Right atrium auricular region (tissue), 2 donors: ENCODE measurements at places on chromosomes 3 and 15. TPM values are rescaled to one million over a fixed set of nuclear protein-coding genes. Genes with fewer than 3 reads are reported as not detected.

GRCh38 chr15:38781196-38781595 lies 216.6 kb upstream of the RASGRP1 start:
- no peaks in the 10 kb centered on the region for H3K27me3 ChIP-seq
- H3K27ac ChIP-seq = no peak overlapping the region
- H3K36me3 ChIP-seq = no peaks in the 10 kb centered on the region

GRCh38 chr3:18758047-18758704 lies 333.0 kb upstream of the SATB1 start:
- H3K4me3 ChIP-seq = no peak overlapping the region
- no peaks in the 10 kb centered on the region for H3K4me1 ChIP-seq
- no peak for DNase-seq
- no peaks in the 10 kb centered on the region for H3K27me3 ChIP-seq

DNA sequence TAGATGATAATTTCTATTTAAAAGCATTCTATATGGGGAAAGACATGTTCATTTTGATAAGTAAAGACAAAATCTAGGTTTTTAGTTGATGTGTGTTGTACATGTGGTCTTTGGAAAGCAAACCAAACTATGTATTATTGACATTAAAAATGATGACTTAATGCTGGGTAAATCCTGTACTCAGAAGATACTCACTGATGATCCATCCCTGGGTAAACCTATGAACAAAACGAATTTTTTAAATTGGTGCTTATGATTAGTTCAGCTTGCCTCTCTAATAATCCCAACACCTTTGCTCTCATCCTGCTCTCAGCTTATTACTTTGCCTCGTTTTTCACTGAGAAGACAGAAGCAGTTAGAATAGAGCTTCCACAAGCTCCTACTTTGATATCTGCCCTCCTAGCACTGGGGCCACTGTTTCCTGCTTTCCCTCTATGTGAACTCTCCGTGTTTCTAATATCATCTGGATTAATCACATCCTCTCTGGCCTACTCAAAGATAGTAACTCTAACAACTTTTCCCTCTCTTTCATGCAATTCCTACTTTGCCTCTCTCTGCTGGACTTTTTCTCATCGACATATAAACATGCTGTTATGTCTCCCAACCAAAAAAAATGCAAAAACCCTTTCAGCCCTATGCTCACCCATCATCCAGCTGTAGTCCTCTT lies 29.3 kb downstream of the RARRES1 start:
- DNase-seq = no peak
- peaks cover 13% of the 10 kb centered on the region for H3K36me3 ChIP-seq
- H3K4me3 ChIP-seq = no peak overlapping the region
- H3K27me3 ChIP-seq = no peaks in the 10 kb centered on the region

- H3K4me1 ChIP-seq = no peaks in the 10 kb centered on the region
- no peaks in the 10 kb centered on the region for H3K27me3 ChIP-seq
- DNase-seq = no peak
- no peak overlapping the region for H3K27ac ChIP-seq
- H3K36me3 ChIP-seq = no peaks in the 10 kb centered on the region
Measured at GRCh38 chr3:186879781-186880180, 37.3 kb downstream of the ADIPOQ start.

- H3K4me3 ChIP-seq = no peak overlapping the region
- DNase-seq = no peak
- no peaks in the 10 kb centered on the region for H3K4me1 ChIP-seq
- H3K36me3 ChIP-seq = no peaks in the 10 kb centered on the region
- H3K27me3 ChIP-seq = no peaks in the 10 kb centered on the region
Measured at GRCh38 chr3:1969281-1969680, 129.4 kb upstream of the CNTN4 start.

DNA sequence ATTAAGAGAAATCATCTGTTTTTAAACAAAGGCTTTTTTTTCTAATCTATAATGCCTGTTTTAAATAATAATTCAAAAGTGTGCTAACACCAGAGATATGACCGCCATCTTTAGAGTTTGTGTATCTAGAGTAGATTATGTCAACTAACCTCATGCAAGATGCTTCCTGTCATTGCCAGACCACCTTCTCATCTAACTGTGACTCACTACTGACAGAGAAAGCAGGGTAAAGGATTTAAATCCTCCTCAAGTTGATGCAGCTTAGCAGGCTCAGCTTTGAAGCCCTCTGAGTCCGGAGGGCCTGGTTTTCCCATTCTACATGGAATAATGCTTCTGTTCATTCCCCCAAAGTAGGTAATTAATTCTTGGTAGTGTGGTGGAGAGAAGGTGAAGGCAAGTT lies 108.5 kb downstream of the ECT2 start:
- no peaks in the 10 kb centered on the region for H3K36me3 ChIP-seq
- no peak overlapping the region for H3K27ac ChIP-seq
- no peaks in the 10 kb centered on the region for H3K4me1 ChIP-seq
- DNase-seq = no peak
- no peak overlapping the region for H3K4me3 ChIP-seq

DNA sequence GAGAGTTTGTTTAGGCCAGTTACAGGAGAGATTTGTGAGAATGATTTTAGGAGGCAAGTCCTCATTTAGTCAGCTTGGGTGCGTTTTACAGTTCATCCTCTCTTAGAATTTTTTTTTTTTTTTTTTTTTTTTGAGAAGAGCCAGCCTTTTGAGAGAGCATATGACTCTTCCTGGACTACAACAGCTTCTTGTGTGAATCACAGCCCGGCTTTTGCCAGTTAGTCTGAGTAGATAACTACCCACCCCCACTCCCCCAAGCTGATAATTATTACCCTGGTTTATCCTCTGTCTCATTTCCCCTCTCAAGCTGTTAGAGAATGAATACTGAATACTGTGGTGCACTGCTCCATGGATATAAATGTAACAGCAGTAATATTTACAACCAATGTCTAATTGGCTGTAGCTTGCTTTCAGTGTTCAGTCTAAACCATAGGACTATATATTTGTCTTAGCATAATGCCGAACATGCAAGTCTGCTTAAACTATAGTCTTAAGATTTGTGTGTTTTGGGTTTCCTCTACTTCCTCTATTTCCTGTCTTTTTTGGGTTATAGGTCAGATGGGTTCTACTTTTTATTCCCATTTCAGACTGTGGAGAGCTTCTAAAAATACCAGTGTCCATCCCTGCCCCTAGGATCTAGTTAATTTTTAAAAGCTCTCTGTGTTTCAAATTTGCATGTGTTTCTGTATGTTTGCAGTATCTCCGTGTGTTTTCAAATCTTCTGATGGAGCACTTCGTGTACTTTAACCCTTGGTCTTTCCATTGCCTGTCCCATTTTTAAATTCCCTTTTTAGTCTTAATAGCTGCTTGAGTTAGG lies 8.0 kb downstream of the CHD2 start:
- peak overlapping the region; percentile 97 for H3K27ac ChIP-seq
- no peaks in the 10 kb centered on the region for H3K27me3 ChIP-seq
- DNase-seq = no peak
- H3K36me3 ChIP-seq = no peaks in the 10 kb centered on the region
- H3K4me3 ChIP-seq = peak overlapping the region; percentile 2
- H3K4me1 ChIP-seq = no peaks in the 10 kb centered on the region

- no peaks in the 10 kb centered on the region for H3K27me3 ChIP-seq
- peaks cover 28% of the 10 kb centered on the region for H3K4me1 ChIP-seq
- no peak overlapping the region for H3K4me3 ChIP-seq
- H3K36me3 ChIP-seq = no peaks in the 10 kb centered on the region
Measured at GRCh38 chr3:99645277-99646106, 7.1 kb downstream of the COL8A1 start.

GRCh38 chr3:37309921-37310665 lies 135.7 kb upstream of the LRRFIP2 start:
- H3K36me3 ChIP-seq = no peaks in the 10 kb centered on the region
- no peaks in the 10 kb centered on the region for H3K27me3 ChIP-seq
- peaks cover 18% of the 10 kb centered on the region for H3K4me1 ChIP-seq

Gene FBLN2
- total RNA-seq = 122 TPM

Gene SLC38A3
- 7.9 TPM for total RNA-seq

Gene CYP1A2
- total RNA-seq = not detected
